ENCODE measurements at places on chromosomes 1 and 21. TPM values are rescaled to one million over a fixed set of nuclear protein-coding genes. Genes with fewer than 3 reads are reported as not detected.

DNA sequence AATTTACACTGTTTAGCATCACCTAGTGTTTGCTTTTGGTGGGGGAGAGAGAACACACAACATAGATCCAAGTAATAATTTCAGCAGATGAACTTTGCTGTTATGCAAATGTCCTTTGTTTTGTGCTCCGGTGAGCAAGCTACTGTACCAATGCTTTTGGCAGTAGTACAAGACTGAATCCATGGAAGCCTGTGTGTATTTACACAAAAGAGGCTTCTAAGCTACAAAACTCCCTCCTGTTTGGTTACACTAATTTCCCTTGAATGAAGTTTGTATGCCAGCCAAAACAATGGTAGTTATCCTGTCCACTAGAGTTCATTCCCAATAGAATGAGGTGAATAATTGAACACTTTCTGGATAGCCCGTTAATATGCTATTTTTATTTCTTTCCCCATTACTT, 320.5 kb downstream of the KCTD3 start:
- no peak for DNase-seq

DNA sequence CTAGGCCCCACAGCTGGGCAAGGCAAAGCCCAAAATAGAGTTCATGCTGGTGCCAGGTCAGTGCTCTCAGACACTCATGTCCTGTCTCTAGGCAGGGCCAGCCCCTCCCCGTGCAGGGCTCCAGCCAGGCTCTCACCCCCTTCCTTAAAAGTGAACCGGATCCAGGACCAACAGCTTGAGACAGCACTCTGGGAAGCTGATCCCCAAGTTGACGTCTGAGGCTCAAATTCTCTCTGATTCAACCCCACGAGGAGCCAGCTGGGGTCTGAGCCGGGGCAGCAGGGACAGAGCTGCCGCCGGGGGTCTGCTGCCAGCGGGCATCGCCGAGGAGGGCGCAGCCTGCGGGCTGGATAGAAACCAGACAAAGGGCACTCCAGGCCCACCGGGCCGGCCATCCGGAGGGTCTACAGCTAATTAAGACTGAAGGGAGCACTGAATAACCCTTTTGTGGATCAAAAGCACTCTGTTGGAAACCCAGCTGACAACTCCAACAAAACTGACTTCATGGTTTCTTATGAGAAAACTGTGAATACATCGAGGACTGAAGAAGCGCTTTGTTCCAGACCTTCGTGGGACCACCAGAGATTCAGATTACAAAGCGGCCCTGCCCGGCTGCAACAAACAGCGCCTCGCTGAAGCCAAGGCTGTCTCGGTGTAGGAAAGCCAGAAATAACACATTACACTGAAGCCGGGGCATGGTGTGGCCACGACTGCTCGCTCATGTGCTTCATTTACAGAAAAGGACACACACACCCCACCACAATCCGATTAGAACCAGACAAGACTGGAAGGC, 95.8 kb downstream of the PSMG1 start:
- DNase-seq: no peak

DNA sequence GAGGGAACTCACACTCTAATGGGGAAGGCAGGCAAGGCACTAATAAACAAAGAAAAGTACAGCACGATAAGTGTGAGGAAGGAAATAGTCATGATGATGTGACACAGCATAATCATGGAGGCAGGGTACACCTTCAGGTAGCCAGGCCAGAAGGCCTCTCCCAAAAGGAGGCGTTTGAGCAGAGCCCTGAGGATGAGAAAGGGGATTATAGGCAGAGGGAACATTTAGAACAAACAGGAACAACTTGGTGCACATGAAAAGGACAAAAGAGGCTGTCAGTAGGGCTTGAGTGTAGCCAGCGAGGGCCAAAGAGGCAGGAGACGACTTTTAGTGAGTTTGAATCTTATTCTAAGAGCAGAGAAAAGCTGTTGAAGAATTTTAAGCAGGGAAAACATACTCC, 33.4 kb upstream of the CRNN start:
- no peak for DNase-seq

DNA sequence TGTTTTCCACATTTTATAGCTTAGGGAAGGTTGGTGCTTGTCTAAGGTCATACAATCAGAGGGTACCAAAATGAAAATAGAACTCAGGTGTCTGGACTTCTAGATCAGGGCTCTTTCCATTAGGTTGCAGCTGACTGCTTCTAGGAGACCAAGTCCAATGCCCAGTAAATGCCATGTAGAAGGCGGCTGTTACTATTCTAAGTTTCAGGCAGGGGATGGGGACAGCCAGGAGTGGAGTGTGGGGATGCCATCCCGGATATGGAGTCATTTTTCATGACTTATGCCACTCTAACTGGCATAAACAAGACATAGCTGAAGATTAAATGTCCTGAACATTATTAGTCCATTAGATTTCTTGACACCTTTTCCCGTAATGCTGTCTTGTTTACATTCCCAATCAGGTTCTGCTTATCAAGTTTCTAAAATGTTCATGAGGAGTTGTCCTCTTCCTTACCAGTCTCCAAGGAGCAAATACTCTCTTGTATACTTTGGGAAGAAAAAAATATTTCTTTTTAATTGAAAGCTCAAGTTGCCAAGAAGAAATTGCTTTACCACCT, 31.5 kb downstream of the XCL1 start:
- no peak for DNase-seq

DNA sequence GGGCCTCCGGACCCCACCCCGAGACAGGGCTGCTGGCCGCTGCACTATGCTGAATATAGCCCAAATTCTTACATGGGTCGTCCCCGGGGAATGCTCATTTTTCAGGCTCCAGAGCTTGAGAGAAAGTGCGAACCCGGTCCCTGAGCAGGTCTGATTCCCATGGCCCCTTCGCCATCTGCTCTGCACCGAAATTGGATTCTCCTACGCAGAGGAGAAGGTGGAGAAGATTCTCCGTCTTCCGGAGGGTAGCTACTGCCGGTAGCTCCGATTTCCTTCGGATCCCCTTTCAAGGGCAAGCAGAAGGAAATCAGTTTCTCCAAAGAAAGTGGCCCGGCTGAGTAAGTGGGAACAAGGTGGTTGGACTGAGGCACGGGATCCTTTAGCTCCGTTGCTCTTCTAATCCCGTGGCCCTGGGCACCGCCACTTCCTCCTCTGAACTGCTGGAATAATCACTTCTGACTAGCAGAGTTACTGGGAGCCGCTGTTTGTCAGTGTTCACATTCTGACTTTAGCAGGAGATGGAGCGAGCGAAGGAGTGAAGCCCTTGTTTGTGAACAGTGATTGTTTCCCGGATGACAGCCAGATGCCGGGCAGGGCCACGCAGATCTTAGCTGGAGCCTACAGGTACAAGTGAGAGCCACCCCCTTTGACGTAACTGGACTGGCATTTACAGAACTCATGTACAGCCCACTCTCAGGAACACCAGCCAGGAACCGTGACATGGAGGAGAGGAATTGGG, 1.1 kb upstream of the ZNF496 start:
- DNase-seq: no peak

DNA sequence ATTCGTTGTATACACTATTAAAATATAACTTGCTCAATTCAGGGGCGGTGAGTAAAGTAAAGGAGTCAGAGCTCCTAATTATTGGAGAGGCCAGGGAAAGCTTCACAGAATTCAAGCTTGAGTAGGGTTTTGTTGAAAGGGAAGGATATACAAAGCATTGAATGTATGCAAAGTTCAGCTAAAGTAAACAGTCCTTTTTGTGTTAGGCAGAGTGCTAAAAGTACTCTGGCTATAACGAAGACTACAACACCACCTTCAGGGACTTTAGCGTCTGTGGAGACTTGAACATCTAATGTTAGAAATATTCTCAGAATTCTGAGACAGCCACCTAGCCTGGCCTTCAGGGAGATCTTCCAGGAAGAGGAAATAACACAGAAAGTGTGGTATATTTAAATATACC, 1.1 kb downstream of the FALEC start:
- no peak for DNase-seq

DNA sequence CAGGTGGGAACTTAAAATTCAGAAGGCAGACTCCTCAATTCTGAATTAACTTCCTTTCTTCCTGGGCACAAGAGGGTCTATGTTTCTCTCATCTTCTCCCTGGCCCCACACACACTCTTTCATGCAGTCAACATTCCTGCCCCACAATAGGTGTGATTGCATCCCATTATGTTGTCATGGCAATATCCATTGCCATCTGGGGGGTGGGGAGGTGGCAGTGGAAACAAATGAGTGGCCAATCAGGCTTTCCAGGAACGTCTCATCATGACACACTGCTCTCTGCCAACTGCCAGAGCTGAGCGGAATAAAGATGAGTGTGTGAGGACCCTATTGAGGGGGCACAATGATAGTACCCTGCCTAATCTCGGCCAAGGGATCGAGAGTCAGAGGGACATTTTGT, 80.4 kb downstream of the KCND3 start:
- no peak for DNase-seq

DNA sequence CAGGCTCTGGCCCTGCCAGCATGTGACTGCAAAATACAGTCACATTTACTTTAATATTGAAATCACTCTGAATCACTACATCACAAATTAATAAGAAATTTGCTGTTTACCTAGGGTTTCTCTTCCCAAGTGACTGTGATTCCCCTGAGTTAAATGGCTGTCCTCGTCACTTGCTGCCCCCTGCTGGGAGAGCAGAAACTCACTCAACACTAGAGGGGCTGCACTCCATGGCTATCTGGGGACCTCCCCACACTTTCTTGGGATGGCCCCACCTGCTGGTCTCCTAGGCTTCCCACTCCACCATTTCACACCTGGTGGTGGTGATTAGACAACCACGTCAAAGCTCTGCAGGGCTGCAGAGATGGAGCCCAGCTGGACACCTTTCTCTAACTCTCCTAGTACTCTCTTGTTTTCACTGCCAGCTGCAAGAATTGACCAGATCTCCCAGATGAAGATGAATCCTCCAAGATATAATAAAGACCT, 63.4 kb downstream of the CD2 start:
- DNase-seq: peak; percentile 88

Gene NPPA
- not detected for total RNA-seq

Gene CFAP74
- total RNA-seq: 0.25 TPM
